Adipocyte (in vitro differentiated cells): ENCODE measurements at places on chromosomes 1 and 21.

GRCh38 chr1:234619794-234620247 is 9.8 kb upstream of the IRF2BP2 start:
- peak; percentile 18 for DNase-seq

GRCh38 chr21:16072737-16073136 is 343.0 kb downstream of the USP25 start:
- peak; percentile 89 for DNase-seq

DNA sequence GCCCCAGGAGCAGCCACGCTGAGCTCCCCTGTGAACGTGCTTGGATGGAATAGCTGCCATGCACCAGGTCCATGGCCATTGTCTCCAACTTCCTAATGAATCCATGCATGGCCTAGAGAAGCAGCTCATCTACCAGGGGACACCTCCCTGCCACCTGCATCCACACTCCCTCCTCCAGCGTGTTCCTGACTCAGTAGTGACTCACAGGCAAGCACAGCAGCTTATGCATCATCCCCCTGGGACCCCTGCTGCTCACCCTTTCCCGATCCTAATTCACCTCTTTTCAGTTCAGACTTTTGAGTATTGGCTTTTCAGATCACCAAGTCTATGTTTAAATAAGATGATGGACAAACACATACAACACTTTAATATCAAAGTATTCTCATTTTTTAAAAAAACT is 39.9 kb upstream of the TADA1 start:
- no peak for DNase-seq

GRCh38 chr1:38118976-38119375 is 72.4 kb upstream of the POU3F1 start:
- no peak for DNase-seq

DNA sequence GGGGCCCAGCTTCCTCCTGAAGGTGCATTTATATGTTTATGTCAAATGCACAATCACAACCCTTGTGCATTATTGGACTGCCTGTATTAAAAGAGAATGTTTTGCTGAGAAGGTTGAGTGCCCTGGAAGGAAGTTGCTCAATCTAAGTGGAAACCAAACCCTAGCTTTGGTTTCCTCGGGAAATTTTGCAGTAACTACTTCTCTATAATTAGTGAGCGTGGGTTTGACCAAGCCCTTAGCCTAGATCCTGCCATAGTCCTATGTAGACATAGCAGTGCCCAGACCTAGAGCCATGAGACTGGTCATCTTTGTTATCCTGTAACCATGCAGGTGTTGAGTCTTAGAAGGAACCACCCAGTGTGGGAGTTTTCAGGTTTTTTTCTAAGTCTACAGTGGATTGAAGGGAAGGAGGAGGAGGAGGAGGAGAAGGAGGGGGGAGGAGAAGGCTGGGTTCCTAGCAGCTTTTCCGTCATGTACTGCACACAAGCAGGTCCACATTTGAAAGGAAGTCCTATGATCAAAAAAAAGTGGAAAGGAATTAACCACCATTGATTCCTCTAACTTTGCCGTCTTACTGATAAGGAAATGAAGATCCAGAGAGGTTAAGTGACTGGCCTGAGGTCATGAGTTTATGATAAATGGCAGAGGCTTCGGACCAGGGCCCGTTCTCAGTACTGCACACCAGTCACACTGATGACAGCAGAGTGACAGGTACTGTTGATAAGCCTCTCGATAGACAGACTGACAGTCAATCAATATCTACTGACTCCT is 72.2 kb upstream of the LYST start:
- no peak for DNase-seq

DNA sequence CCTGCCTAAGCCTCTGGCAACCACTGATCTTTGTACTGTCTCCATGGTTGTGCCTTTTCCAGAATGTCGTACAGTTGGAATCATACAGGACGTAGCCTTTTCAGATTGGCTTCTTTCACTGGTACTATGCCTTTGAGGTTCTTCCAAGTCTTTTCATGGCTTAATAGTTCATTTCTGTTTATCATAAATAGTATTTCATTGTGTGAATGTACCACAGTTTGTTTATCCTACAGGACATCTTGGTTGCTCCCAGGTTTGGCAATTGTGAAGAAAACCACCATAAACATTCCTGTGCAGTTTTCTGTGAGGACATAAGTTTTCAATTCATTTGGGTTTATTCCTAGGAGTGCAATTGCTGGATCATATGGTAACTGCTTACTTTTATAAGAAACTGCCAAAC is 190.6 kb upstream of the RAB4A start:
- DNase-seq, result no peak

GRCh38 chr1:204094313-204094729 is 21.4 kb downstream of the SOX13 start:
- no peak for DNase-seq

DNA sequence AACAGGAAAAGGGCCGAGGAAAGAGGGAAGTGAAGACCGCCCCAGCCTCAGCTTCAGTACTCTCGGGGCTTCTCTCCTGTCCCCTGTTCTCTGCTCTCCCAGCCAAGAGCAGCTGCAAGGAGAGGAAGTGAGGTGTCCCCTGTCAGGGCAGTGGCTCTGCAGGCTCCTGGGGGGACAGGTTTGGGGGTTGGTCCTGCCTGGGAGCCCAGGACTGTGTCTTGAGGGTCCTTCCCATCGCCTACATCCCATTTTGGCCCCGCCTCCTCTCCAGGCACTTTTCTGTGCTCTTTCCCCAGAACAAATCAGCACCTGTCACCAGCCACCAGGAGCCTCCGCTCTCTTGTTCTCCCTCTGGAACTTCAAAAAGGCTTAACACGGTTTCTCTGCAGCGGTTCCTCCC is 82.6 kb downstream of the VWA5B1 start:
- no peak for DNase-seq

- no peak for DNase-seq
Observed at GRCh38 chr1:87134061-87134460, 194.6 kb upstream of the LMO4 start.

DNA sequence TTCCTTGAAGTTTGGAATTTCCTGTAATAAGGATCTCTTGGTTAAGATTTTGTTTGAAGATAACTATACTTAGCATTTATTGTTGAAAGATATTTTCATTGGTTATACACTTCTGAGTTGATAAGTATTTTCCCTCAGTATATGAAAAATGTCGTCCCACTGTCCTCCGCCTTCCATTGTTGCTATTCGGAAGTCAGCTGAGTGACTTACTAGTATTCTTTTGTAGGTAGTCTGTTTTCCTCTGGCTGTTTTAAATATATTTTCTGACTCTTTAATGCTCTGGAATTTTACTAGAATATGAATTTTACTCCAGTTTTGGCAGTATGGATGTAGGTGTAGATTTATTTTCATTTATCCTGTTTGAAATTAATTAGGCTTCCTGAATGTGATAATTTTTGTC is 498.7 kb upstream of the NFIA start:
- peak; percentile 18 for DNase-seq

GRCh38 chr21:39562791-39563770 is 49.7 kb upstream of the B3GALT5 start:
- no peak for DNase-seq

DNA sequence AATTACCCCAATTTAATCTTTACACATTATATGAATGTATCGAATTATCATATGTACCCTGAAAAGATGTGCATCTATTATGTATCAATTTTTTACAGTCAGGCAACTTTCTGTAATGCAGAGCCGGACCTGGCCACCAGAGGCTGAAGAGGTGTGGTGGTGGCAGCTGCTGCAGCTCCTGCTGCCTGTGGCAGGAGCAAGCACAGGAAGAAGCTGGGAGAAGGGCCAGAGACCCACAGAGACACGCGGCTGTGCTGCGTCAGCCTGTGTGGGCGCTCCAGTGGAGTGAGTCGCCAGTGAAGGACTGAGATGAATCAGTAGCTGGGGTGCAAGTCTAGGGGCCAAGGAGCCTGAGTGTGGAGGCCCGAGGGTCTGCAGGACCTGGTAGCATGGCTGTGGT is 74.3 kb upstream of the COG2 start:
- DNase-seq, result no peak

DNA sequence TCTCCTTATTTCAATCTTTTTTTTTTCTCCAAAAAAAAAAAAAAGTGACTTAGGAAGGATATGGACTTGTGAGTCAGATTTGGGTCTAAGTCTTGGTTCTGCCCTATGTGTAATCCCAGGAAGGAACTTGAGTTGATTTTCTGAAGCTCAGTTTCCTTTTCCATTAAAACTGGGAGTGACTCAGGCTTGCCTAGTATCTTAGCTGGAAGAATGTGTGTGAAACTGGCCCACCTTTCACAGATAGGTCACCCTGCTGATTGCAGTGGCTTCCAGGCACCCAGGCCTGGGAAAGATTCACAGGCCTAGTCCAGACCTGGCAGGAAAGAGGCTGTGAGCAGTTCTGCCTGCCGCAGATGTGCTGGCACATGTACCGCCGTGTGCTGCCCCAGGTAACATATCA is 218.3 kb upstream of the HOOK1 start:
- DNase-seq, result peak; percentile 51

GRCh38 chr1:159239551-159240220 is 35.0 kb downstream of the ACKR1 start:
- DNase-seq, result no peak

DNA sequence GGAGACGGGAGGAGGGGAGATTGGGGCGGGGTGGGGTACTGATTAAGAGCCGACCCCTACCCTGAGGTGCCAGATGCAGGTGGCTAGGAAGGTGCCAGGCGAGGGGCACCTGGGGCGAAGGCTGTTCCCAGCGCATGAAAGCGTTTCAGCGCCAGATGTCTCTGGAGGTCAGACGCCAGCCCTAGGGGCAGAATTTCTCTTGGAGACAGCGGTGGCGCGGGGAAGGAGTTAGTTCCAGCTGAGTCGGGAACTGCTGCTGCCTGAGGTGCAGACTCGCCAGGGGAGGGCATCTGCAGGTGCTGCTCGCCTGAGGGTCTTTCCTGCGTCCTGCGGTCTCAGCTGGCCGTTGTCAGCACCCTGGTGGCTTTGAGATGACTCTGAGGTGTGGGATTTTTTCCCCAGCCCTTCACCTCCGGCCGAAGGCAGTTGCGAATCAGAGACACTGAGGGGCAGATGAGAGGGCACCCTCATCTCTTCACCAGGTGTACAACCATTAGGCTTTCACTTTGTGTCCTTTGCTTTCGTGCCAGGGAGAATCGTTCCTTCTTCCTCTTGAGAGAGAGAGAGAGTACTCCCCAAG is 539 bp downstream of the CGN start:
- peak; percentile 64 for DNase-seq

DNA sequence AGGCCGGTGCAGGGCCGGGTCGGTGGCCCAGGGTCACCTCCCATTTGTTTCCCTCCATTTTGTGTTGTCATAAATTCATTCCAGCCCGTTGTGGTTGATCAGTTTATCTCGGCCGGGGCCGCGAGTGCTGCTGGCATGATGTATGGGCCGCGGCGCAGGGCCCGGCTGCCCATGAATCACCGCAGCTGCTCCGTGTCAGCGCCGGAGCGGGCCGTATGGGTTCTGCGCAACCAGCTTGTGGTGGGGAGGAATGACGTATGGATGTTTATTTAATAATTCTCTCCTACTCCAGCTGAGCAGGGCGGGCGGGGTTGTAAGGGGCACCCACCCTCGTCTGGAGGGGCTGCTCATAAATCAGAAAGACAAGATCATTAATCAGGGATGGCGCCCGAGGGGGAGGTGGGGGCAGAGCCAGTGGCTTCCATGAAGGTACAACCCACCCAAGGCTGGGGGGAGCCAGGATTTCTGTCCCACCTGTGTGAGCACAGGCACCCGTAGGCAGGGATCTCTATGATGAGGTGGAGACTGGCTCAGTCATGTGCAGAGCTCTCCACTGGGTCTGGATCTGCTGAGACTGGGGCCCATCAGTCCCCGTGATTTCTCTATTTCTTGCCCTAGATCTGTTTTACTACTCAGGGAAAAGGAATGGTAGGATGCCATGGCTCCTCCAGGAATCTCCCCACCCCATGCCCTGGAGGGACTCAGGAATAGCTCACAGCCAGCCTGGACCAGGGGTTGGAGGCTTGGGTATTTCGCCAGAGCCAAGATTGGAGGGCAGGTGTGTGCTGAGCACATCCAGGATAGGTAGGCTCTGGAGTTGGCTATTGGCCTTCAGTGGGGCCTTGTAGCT is 27.8 kb downstream of the TMEM53 start:
- no peak for DNase-seq

DNA sequence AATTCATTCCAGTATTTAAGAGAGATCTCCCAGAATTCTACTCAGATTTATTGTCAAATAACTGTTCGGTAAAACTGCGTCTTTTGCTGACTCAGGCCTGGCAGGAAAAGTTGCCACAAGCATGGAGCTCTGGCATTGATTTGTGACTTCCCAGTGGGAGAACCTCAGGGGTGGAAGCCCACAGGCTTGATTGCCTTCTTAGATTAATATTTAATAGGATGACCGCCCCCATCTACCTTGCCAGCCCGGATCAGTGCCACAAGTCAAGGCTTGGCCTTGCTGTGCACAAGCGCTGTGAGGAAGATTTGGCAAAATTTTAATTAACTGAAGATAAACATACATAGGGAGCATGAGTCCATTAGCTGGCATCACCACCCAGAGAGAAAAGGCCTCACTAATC is 93.5 kb downstream of the LRIG2 start:
- DNase-seq, result no peak

GRCh38 chr21:38211321-38211720 is 45.5 kb upstream of the KCNJ15 start:
- DNase-seq, result no peak

GRCh38 chr1:72846476-72847278 is 564.3 kb upstream of the NEGR1 start:
- no peak for DNase-seq
